Activated naive CD4-positive, alpha-beta T cell treated with Interleukin-2 at 50 U/mL for 16 hours (primary cell): ENCODE measurements at places on chromosomes 4 and X.

DNA sequence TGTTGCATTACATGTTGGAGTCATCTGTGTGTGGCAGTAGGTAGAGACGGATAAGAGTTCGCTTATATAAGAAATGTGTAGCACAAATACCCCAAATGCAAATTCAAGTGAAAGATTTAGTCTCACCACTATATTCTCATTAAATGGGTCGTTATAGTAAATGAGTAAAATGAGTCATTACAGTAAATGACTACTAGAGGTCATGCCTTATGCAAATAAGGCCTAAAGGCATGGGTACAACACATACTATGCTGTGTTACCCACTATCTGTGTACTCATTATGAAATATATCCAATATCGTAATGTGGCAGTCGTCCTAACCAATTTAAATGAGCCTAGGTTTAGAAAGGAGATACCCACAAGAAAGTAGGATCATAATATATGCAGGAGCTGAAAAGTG, 1603.1 kb downstream of the C4orf33 start:
- DNase-seq, result no peak

- no peak for DNase-seq
Observed at GRCh38 chrX:80354966-80355465, 65.2 kb upstream of the TENT5D start.

DNA sequence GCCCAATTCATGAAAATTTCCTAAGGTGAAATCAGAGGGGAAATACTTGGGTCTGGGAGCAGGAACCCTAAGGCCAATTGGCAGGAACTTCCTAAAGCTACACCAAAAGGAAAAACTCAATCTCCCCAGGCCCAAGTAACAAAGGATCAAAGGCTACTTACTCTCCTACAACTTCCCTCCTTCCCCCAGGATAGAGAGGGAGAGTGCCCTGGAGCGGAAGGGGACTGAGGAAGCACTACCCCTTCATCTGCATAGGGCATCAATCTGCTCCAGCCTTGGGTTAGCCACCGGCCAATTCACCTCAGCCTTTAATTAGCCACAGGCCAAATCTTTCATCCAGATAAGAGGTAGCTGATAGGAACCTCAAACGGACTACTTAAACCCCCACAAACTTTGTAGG, 55.0 kb downstream of the SLC34A2 start:
- no peak for DNase-seq

DNA sequence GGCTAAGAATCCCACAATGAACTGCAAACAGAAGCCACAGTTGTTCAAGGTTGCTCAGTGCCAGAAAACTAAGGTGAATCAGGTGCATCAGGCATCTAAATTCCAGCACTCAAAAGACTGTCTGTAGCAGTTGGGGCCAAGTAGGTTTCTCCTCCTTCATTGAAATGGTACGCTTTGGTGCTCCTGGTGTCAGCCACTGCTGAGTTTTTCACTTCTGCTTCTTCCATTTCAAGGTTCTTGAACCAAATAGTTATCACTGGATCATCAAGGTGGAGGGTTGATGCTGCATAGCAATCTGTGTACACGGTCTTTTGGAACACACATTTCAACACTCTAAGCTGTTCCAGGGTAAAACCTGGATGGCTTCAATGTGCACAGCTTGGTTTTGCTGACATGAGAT, 74.4 kb downstream of the TMA16 start:
- no peak for DNase-seq

DNA sequence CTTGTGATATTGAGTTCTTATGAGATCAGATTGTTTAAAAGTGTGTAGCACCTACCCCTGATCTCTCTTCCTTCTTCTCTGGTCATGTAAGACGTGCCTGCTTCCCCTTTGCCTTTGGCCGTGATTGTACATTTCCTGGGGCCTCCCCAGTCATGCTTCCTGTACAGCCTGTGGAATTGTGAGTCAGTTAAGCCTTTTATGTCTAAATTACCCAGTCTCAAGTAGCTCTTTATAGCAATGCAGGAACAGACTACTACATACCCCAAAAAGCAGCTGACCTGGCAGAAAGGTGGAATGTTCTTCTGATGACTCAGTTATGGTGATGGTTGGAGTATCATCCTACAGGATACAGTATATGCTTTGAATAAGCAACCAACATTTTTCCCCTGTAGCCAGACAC, 11.4 kb upstream of the MCUB start:
- DNase-seq, result no peak

- DNase-seq, result no peak
Observed at GRCh38 chrX:142978130-142978684, 47.5 kb upstream of the SPANXN4 start.

DNA sequence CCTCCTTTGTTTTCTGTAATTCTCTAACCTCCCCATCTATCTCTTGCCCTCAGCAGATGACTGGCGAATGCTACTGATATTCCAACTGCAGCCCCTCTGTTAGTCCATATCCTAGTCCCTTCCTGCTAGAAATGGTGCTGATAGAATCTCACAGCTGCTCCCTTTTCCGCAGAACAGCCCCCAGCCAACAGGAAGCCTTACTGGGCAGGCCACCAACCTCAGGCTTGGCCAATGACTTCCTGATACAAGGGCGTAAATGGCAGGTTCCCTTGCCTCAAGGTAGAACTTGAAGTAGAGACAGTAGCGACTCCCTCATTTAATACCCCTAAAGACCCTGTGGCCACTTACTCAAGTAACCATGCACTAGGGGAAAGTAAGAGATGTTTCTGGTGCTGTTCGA, 26.7 kb upstream of the SLC2A9 start:
- no peak for DNase-seq

DNA sequence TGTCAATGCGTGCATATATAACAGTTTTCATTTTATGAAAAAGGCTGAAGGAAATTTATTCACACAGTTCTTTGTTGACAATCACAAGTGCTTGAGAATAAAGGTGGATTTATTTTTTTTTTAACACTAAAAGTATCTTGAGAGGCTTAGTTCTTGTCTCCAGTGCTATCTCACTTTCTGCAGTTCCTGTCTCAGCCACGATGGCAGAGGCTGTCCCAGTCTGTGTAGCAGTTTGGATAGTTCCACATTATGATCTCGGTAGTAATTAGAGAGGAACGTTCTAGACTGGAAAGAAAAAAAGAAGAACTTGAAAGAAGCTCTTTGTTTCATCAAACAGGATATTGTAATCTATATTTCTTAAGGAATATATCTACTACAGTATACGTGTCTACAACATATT, 229.0 kb downstream of the UGT8 start:
- no peak for DNase-seq
